ENCODE measurements at places on chromosomes 1 and 21. TPM values are rescaled to one million over a fixed set of nuclear protein-coding genes. Genes with fewer than 3 reads are reported as not detected.

Gene STIL
- total RNA-seq, result 62.4 TPM

Gene OR2T6
- total RNA-seq, result not detected

Gene ATAD3A
- total RNA-seq, result 46.2 TPM

Gene KRTAP19-3
- total RNA-seq, result not detected

Gene LEFTY1
- total RNA-seq, result not detected

Gene PAQR6
- total RNA-seq, result 21.2 TPM

Gene RAP1GAP
- total RNA-seq, result 26.8 TPM

- H3K4me3 ChIP-seq, result no peak overlapping the region
- no peaks in the 10 kb centered on the region for H3K36me3 ChIP-seq
- no peaks in the 10 kb centered on the region for H3K27me3 ChIP-seq
- no peaks in the 10 kb centered on the region for H3K4me1 ChIP-seq
Observed at GRCh38 chr1:171038284-171038683, 52.4 kb upstream of the FMO3 start.

DNA sequence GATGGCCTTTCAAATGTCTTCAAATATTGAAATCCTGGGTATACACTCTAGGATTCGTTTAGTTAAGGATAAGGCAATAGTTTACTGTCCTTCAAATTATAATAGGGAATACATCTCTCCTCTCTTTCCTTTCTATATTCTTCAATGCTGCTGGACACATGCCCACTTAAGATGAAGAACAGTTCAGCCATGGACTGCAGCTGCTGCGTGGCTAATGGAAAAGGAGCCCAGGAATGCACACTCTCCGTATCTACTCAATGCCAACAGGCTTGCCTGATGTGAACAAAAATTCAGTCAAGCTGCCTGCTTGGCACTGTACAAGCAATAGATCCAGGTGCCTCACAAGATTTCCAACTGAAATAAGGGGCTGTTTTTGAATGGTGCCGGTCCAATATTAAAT is 321.2 kb upstream of the LYPLAL1 start:
- H3K27ac ChIP-seq, result no peak overlapping the region
- H3K27me3 ChIP-seq, result no peaks in the 10 kb centered on the region
- no peak overlapping the region for H3K4me3 ChIP-seq
- no peak for DNase-seq

DNA sequence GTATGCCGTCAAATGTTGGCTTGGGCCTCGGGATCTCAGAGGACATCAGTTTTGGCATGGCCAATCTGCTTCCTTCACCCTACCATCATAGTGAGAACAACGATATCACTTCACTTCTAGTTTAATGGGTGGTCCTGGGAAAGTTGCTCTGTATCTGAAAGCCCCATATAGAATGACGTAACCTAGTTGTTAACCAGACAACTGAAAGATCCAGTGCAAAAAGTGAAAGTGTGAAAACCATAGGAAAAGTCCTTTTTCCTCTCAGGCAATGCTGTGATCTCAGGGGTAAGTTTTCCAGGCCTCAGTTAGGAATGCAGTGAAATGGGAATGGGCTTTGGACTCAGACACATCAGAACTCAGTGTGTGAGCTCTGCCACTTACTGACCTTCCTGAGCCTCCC is 18.6 kb upstream of the ATP1B1 start:
- DNase-seq, result no peak
- H3K4me3 ChIP-seq, result no peak overlapping the region
- no peaks in the 10 kb centered on the region for H3K27me3 ChIP-seq
- no peaks in the 10 kb centered on the region for H3K36me3 ChIP-seq
- peaks cover 20% of the 10 kb centered on the region for H3K4me1 ChIP-seq
- no peak overlapping the region for H3K27ac ChIP-seq

DNA sequence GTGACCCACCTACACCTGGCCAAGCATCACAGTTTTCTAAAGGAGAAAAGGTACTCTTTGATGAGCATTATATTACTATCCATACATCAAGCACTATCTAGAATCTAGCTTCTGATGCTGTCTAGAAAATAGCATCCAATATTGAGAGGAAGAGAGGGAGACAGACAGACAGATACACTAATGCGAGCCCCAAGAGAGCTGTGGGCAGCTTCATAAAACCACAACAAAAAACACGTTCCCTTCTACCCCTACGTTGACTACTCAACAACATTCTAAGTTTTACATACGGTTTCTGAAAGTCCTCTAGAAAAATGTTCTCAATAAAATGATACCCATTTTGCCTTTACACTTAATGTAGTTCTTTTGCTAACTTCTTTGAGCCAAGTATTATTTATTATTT is 221.8 kb downstream of the SLC45A1 start:
- H3K27me3 ChIP-seq, result no peaks in the 10 kb centered on the region
- no peak overlapping the region for H3K4me3 ChIP-seq
- H3K4me1 ChIP-seq, result no peaks in the 10 kb centered on the region
- no peaks in the 10 kb centered on the region for H3K36me3 ChIP-seq
- DNase-seq, result no peak

GRCh38 chr1:200704986-200705500 is 33.6 kb upstream of the CAMSAP2 start:
- no peak for DNase-seq
- no peak overlapping the region for H3K27ac ChIP-seq
- no peaks in the 10 kb centered on the region for H3K27me3 ChIP-seq

DNA sequence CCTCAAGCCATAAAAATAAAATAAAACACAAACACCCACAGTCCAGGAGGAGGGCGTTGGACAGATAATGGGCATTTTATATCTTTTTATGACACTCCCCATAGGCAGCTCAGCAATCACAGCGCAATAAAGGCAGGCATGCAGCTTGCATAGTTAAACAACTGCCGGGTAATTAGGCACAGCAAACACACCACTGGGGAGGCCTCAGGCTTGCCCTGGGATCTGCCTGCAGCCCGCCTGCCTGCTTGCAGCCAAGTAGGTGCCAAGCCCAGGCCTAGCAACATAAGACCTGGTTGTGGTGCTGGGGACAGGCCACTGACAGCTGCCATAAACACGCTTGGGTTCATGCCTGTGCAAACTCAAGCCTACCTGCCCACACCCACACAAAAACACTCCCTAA is 54.2 kb downstream of the DMAP1 start:
- no peaks in the 10 kb centered on the region for H3K27me3 ChIP-seq
- H3K4me1 ChIP-seq, result no peaks in the 10 kb centered on the region
- no peak for DNase-seq
- no peak overlapping the region for H3K4me3 ChIP-seq

DNA sequence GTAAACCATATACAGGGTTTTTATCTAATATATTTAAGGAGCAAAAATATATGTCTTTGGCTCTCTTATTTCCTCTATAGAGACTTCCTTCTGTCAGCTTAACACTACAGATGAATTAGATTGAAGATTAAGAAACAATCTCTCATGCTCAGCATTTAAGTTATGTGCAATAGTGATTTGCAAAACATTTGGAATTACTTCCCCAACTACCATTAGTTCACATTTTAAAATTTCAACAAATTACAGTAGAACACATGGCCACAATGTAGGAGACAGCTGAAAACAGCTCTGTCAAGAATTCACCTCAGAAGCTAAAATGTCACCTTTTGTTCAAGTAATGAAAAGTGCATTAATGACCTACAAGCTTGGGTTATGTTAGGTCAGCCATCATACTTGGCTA is 177.9 kb downstream of the EIF4G3 start:
- H3K4me3 ChIP-seq, result no peak overlapping the region
- no peaks in the 10 kb centered on the region for H3K36me3 ChIP-seq
- no peak overlapping the region for H3K27ac ChIP-seq
- H3K4me1 ChIP-seq, result no peaks in the 10 kb centered on the region
- DNase-seq, result no peak

- no peaks in the 10 kb centered on the region for H3K36me3 ChIP-seq
- H3K27ac ChIP-seq, result no peak overlapping the region
- no peaks in the 10 kb centered on the region for H3K4me1 ChIP-seq
Observed at GRCh38 chr1:14613926-14614325, 15.4 kb downstream of the KAZN start.

- H3K4me1 ChIP-seq, result no peaks in the 10 kb centered on the region
- H3K27ac ChIP-seq, result no peak overlapping the region
- no peak overlapping the region for H3K4me3 ChIP-seq
Observed at GRCh38 chr1:14614341-14614740, 15.9 kb downstream of the KAZN start.

DNA sequence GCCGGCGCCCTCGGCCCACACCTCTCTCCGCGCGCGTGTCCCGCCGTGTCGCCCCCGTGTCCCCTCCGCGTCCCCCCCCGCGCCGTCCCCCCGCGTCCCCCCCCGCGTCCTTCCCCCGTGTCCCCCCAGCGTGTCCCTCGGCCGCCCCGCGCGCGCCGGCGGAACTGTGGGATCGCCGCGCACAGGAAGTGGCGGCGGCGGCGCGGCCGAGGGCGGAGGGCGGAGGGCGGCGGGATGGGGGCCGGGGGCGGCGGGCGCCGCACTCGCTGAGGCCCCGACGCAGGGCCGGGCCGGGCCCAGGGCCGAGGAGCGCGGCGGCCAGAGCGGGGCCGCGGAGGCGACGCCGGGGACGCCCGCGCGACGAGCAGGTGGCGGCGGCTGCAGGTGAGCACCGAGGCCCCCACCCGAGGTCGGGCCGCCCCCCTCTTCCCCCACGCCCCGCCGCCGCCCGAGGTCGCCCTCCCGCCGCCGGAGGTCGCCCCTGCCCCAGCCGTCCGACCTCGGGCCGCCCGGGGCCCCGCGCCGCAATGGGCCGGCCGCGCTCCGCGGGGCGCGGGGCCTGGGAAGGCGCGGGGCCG is at the start of gene AGPAT3:
Gene AGPAT3, plus strand, starts transcription at position 262 of the 578 bp plus-strand sequence. CDS start 94,459 bp downstream, outside the sequence.
- no peak for DNase-seq
- peaks cover 23% of the 10 kb centered on the region for H3K36me3 ChIP-seq
- H3K27ac ChIP-seq, result peak within 1 kb of the TSS; percentile 85
- H3K4me1 ChIP-seq, result peaks cover 27% of the 10 kb centered on the region
- peak within 1 kb of the TSS; percentile 71 for H3K4me3 ChIP-seq

GRCh38 chr1:160837558-160838205 is 25.0 kb downstream of the CD244 start:
- peak; percentile 65 for DNase-seq
- no peak overlapping the region for H3K27ac ChIP-seq
- H3K4me1 ChIP-seq, result peaks cover 46% of the 10 kb centered on the region
- H3K36me3 ChIP-seq, result no peaks in the 10 kb centered on the region

- peaks cover 14% of the 10 kb centered on the region for H3K4me1 ChIP-seq
- H3K36me3 ChIP-seq, result peaks cover 10% of the 10 kb centered on the region
- no peak overlapping the region for H3K27ac ChIP-seq
- peaks cover 47% of the 10 kb centered on the region for H3K27me3 ChIP-seq
- peak overlapping the region; percentile 79 for H3K4me3 ChIP-seq
Observed at GRCh38 chr21:32411350-32412161, 950 bp upstream of the EVA1C start.

DNA sequence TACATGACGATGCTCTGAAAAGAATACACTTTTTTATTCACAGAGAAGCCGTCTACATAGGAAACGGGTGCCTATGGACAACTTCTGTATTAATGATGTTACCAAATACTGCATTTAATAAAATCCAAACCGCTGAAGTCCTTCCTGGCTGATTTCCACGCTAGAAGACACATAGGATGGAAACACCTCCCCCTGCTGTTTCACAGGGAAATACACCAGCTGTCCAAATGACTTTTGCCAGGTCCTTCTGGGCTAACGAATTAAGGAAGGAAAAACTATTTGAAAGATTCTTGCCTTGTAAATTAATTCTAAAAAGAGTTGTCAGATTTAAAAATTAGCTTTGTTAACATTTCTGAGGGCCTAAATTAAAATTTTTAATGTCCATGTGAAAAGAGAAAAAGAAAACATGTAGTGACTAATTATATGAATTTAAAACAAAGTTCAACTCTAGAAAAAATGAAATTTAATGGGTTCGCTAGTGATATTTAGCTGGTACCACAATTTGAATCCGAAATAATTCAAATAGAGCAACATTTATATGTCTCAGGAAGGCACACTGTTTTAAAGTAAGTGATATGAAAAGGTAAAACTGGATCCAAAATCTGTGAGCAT is 146.0 kb downstream of the RERE start:
- H3K27ac ChIP-seq, result no peak overlapping the region
- H3K27me3 ChIP-seq, result no peaks in the 10 kb centered on the region
- peaks cover 36% of the 10 kb centered on the region for H3K4me1 ChIP-seq
- H3K4me3 ChIP-seq, result no peak overlapping the region
- peaks cover 5% of the 10 kb centered on the region for H3K36me3 ChIP-seq

GRCh38 chr1:84573481-84573966 is 716 bp downstream of the CTBS start:
- H3K4me1 ChIP-seq, result peaks cover 27% of the 10 kb centered on the region
- no peaks in the 10 kb centered on the region for H3K27me3 ChIP-seq
- peak overlapping the region; percentile 96 for H3K27ac ChIP-seq

Measured in Calu3 (cell line).